ENCODE measurements at places on chromosomes 1 and 21.

- H3K4me1 ChIP-seq = peaks cover 12% of the 10 kb centered on the region
- no peak for DNase-seq
- H3K36me3 ChIP-seq = no peaks in the 10 kb centered on the region
- H3K4me3 ChIP-seq = no peak overlapping the region
Observed at GRCh38 chr1:226470921-226471866, 63.3 kb upstream of the PARP1 start.

- no peak for DNase-seq
- H3K27me3 ChIP-seq = no peaks in the 10 kb centered on the region
- H3K27ac ChIP-seq = no peak overlapping the region
- no peaks in the 10 kb centered on the region for H3K36me3 ChIP-seq
Observed at GRCh38 chr1:64572222-64572900, 102.4 kb downstream of the CACHD1 start.

- no peaks in the 10 kb centered on the region for H3K4me1 ChIP-seq
- DNase-seq = no peak
- H3K4me3 ChIP-seq = no peak overlapping the region
- no peaks in the 10 kb centered on the region for H3K27me3 ChIP-seq
Observed at GRCh38 chr21:41446586-41446985, 20.5 kb downstream of the MX1 start.

- no peak for DNase-seq
- no peaks in the 10 kb centered on the region for H3K36me3 ChIP-seq
- H3K4me1 ChIP-seq = no peaks in the 10 kb centered on the region
- no peak overlapping the region for H3K4me3 ChIP-seq
Observed at GRCh38 chr1:204169858-204170257, 3.7 kb upstream of the REN start.

DNA sequence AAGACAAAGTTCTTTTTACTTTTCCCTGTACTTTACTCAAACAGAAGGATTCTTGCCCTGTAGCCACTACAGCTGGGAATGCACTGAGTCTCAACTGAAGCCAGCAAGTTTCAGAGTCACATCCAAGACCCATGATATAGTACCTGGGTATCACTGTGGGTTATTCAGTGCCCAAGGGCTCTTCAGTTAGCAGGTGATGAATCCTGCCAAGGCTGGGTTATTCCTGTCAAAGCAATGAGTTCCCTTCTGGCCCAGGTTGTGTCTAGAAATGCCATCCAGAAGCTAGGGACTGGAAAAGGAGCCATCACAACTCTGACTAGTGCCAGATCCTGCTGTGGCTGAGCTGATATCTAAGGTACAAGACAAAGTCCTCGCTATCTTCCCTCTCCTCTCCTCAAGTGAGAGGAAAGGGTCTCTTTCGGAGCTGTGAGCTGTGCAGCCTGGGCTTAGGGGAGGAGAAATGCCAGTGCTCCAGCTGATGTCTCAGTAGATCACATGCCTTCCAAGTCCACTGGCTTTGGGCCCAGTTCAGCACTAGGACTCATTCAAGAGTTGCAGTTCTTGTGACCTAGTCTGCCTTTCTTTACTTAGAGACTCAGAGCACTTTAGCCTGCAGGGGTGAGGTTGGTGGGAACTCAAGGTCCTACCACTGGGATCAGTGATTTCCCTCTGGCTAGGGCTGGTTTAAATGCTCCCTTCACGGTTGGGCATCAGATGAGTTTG is 369.4 kb downstream of the TBX15 start:
- no peaks in the 10 kb centered on the region for H3K4me1 ChIP-seq
- no peak for DNase-seq
- H3K4me3 ChIP-seq = no peak overlapping the region

- no peak overlapping the region for H3K27ac ChIP-seq
- no peak overlapping the region for H3K4me3 ChIP-seq
- no peaks in the 10 kb centered on the region for H3K36me3 ChIP-seq
- peaks cover 5% of the 10 kb centered on the region for H3K4me1 ChIP-seq
- DNase-seq = no peak
Observed at GRCh38 chr1:9849691-9850441, 26.1 kb upstream of the CLSTN1 start.

- DNase-seq = no peak
- no peaks in the 10 kb centered on the region for H3K27me3 ChIP-seq
- H3K27ac ChIP-seq = no peak overlapping the region
- H3K4me3 ChIP-seq = no peak overlapping the region
Observed at GRCh38 chr1:67700220-67700619, 15.2 kb downstream of the GADD45A start.

GRCh38 chr1:209208648-209209047 is 374.9 kb upstream of the CAMK1G start:
- no peaks in the 10 kb centered on the region for H3K27me3 ChIP-seq
- H3K4me1 ChIP-seq = peaks cover 11% of the 10 kb centered on the region
- H3K4me3 ChIP-seq = no peak overlapping the region
- no peak overlapping the region for H3K27ac ChIP-seq
- no peak for DNase-seq
- H3K36me3 ChIP-seq = no peaks in the 10 kb centered on the region

DNA sequence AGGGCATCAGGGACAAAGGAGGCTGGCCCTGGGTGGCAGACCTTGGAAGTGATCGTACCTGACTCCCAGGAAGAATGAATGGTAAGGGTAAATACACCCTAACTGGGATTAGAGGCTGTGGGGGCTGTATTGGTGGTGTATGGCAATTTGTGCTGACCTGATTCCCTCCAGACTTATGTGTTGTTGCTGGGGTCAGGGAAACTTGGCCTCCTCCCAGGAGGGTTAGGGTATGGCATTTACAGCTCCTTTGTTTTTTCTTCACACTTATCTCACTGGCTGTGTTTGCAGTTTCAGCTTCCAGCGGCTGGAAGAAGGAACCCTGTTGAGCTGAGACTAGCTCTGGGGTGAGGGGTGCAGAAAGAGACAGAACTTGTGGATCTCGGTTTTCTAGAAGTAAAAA is 8.2 kb downstream of the VANGL1 start:
- no peaks in the 10 kb centered on the region for H3K27me3 ChIP-seq
- no peak overlapping the region for H3K27ac ChIP-seq
- no peak overlapping the region for H3K4me3 ChIP-seq
- DNase-seq = no peak

GRCh38 chr1:109623601-109624161 is 4.0 kb downstream of the AMPD2 start:
- H3K27me3 ChIP-seq = no peaks in the 10 kb centered on the region
- H3K4me1 ChIP-seq = peaks cover 38% of the 10 kb centered on the region
- no peaks in the 10 kb centered on the region for H3K36me3 ChIP-seq
- DNase-seq = no peak
- no peak overlapping the region for H3K27ac ChIP-seq
- H3K4me3 ChIP-seq = no peak overlapping the region

DNA sequence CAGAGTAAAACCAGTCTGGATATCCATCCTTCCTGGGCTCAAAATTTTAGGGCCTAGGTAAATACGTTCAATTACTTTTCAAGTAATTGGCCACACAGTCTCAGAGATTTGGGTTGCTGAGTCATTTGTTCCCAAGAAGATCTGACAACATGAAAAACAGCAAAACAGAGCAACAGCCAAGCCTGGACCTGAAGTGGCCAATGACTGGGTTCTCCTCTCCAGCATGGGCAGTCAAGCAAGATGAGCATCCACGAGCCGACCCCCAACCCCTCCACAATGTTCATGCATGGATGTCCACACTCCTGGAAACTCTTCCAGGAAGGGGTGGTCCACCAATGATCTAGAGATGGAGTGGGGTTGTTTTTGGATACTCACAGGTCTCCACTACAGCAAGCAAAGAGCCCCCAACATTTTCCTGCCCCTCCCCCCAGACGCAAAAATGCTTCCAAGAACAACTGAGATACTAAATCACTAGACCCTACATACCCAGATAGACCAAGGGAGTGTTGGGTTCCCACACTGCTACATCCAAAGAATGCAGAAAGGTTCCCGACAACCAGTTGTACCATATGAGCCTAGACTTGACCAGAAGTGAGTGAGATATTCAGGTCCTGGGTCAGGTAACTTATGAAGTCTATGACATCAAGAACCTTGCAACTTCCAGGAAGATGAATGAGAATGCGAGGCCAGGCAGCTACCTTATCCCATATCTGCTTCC is 73.0 kb downstream of the CD46 start:
- no peak for DNase-seq
- no peaks in the 10 kb centered on the region for H3K36me3 ChIP-seq
- no peak overlapping the region for H3K4me3 ChIP-seq
- H3K27me3 ChIP-seq = no peaks in the 10 kb centered on the region
- H3K27ac ChIP-seq = peak overlapping the region; percentile 98
- H3K4me1 ChIP-seq = peaks cover 65% of the 10 kb centered on the region
